NCI-H446 treated with DMSO at 0.1 percent for 48 hours (cell line): ENCODE measurements at places on chromosomes 1 and 21.

DNA sequence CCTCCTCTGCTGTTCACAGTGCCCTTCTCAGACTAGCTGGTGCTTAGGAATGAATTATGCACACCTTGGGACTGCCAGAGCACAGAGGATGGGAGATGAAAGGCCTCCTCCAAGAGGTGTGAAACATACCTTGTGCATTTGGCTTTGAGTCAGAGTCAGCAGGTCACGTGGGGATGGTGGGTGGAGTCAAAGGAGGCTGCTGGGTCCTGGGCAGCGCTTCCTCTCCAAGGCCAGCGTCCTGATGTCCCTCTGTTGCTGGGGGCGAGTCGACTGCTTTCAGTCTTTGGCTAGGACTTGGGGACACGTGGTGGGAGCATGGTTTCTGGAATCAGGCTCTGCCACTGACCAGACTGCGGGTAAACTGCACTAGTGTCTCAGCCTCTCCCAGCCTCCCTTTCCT is 91.2 kb downstream of the AJAP1 start:
- DNase-seq: no peak

- DNase-seq: no peak
Observed at GRCh38 chr1:53259932-53260331, 21.6 kb upstream of the MAGOH start.

DNA sequence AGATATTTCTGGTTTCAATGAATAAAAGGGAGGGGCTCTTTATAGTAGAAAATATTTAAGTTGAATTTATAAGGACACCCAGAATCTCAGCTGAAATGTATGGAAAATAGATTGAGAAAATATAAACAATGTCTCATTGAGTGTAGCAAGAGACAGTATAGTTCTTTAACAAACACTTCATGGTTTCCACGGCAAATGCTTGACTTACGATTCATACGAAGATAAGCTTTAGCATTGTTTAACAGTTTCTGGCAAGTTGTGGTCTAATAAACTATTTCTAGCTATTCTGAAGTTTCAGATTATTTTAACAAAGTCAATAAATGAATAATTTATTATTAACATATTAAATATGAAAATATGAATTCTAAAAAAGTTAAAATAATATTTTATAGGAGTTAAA is 1419.4 kb downstream of the KCNT2 start:
- DNase-seq: no peak

GRCh38 chr1:117661027-117661426 is 55.2 kb downstream of the TENT5C start:
- DNase-seq: no peak

DNA sequence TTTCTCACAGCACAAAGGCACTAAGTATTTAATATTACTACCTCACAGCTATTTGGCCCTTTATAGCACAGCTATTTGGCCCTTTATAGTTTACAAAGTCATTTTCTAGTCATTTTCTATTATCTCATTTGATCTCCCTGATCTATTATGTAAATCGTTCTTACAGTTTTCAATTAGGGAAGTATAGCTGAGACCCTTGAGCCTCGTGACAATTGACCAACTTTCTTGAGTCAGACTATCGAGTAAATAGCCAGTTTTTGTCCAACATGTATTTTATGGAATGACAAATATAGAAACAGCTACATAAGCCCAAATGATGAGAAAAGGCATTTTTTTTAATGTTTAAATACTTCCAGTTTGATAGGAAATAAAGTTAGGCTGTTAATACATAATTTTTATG is 7.0 kb upstream of the ANGPTL1 start:
- no peak for DNase-seq

DNA sequence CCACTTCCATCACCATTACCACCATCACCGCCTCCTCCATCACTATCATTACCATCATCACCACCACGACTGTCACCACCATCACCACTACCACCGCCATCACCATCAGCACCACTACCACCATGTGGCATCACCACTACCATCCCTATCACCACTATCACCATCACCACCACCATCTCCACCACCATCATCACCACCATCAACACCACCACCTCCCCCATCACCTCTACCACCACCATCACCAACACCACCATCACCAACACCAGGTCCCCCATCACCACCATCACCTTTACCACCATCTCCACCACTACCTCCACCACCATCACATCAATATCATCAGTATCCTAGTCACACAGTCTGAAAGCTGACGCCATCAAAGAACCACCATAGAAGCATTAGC is 39.9 kb upstream of the RIPK4 start:
- DNase-seq: no peak

DNA sequence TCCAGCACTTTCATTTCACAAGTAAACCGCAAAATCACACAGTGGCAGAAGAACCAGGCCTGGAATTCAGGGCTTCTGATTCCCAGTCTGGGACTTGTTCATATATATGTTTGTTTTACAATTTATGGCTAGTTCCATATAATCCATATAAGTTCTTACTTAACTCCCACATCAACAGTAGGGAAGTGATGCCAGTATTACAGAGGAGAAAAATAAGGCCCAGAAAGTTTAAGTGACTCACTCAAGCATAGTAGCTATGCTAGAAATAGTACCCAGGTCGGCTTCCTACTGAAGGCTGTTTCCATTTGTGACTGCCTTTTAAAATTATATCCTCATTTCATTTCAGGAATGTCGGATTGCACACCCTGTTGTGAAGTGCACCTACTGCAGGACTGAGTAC is 1.4 kb downstream of the FAM76A start:
- DNase-seq: no peak

DNA sequence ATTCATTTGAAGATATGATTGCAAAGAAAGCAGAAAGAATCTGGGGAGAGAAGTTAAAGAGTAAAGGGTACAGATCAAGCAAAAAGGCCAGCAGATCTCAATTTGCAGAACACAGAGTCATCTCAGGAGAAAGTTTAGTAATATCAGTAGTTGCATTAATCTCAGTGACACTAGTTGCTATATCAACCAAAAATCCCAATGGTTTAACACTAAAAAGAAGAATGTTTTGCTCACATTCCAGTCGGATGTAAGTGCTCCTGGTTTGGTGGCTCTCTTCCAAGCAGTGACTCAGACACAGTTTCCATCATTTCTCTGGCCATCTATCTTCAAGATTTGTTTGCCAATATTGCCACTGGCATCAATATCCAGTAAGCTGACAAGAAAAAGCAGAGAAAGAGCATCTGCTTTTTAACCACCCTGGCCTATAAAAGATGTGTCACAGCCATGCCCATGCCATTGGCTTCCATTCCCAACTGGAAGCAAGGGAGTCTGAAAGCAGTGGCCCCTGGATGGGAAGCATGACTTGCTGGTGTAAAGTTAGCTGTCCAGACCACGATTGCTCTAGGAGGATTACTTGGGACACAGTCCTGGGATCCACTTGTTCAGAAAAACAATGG is 45.5 kb upstream of the AIM2 start:
- DNase-seq: peak; percentile 56

- peak; percentile 61 for DNase-seq
Observed at GRCh38 chr1:150979092-150980056, 2.7 kb upstream of the ANXA9 start.

- DNase-seq: no peak
Observed at GRCh38 chr1:63798284-63798683, 24.5 kb downstream of the ROR1 start.

GRCh38 chr1:226634611-226635246 is 86.2 kb downstream of the STUM start:
- DNase-seq: no peak

- DNase-seq: no peak
Observed at GRCh38 chr1:45543581-45544417, 6.8 kb upstream of the AKR1A1 start.

DNA sequence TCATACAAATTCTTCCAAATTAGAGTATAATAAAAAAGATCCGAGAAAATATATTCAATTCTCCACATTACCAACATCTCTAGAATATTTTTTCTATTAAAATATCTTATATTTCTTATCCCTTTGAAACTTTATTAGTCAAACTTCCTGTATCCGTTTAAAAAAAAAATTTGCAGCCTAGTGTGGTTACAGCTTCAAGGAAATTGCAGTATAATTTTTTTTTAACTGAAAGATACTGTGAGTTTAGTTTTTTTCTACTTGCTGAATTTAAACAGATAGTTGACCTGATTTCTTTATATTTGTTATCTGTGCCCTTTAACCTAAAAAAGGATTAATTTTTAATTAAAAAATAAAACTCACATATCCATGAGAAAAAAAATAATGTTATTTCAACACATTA is 1.5 kb downstream of the RGS18 start:
- DNase-seq: no peak

- DNase-seq: no peak
Observed at GRCh38 chr1:40058453-40059337, 18.2 kb downstream of the CAP1 start.

DNA sequence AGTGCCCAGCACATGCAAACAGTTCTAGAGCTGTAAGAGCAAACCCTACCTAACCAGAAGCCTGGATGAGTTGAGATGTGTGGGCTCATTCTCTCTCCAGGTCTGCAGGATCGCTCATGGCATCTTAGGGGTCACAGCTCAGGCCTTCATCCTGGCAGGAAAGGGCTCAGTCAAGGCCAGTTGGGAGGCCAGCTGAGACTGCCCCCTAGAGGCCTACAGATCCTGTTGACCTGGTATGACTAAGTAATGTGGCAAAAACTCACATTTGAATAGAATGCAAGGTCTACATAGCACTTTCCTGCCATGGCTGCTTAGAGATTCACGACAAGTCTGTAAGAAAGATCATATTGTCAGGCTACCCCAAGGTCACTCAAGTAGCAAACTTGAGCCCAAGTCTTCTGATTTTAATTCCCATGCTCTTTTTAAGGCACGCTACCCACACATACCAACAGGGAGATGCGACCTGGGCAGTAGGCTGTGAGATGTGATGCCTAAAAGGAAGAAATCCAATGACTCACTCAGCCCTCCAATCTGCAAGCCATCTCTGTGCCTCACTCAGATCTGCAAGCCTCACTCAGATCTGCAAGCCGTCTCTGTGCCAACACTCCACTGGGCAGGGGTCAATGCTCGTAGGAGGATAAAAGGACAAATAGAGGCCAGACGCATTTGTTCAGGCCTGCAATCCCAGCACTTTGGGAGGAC is 5.1 kb upstream of the CAPN8 start:
- no peak for DNase-seq
